Ascending aorta (tissue), 2 donors: ENCODE measurements at places on chromosomes 4 and X.

DNA sequence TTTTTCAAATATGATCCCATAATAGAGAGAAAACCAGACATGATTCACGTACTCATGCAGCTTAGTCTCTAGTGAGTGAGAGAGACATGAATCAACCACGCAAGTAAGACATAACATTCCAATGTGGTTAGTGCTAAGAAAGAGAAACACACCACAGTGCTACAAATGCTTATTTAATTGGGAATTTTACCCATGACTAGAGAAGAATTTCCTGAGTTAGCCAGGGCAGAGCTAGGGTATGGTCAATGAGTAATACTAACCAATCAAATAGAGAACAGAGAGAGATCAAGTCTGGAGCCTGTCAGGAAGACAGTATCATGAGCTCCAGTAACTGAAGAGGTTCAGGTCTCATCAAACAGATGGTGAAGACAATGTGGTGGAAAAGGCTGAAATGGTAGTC is 495.2 kb downstream of the PDGFC start:
- DNase-seq, result no peak

GRCh38 chrX:133897593-133898163 is 87.7 kb downstream of the GPC3 start:
- DNase-seq, result no peak

GRCh38 chr4:153495480-153496193 is 29.5 kb downstream of the TMEM131L start:
- no peak for DNase-seq

GRCh38 chr4:101280866-101281600 is 66.3 kb downstream of the PPP3CA start:
- DNase-seq, result no peak

DNA sequence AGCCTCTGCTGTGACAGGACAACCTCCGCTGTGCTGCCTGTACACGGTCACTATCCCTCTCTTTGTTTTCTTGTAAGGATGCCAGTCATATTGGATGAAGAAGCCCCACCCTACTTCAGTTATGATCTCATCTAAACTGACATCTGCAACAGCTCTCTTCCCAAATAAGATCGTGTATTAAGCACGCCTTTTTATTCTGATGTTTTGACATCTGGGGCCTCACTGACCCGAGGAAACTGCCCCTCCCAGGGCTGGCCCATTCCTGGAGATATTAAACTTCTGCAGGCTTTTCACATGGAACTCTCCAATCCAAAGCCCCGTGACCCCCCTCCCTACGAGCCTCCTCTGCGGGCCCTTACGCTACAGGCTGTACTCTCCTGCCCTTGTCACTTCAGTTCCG is 232.0 kb downstream of the ARHGAP10 start:
- DNase-seq, result no peak
